Nasal cavity respiratory epithelium epithelial cell of viscerocranial mucosa (primary cell): ENCODE measurements at places on chromosomes 2 and 18. TPM values are rescaled to one million over a fixed set of nuclear protein-coding genes. Genes with fewer than 3 reads are reported as not detected.

MPP4 gene
- total RNA-seq: under 0.01 and 0.07 TPM in 2 replicates

TDRD15 gene
- total RNA-seq: not detected in 2 replicates

ING5 gene
- total RNA-seq: 30.1 and 39.6 TPM in 2 replicates

CAMKMT gene
- total RNA-seq: 8.3 and 8.9 TPM in 2 replicates

NT5C1B gene
- not detected in 2 replicates for total RNA-seq

MBD2 gene
- 37.3 and 61.9 TPM in 2 replicates for total RNA-seq

SPR gene
- total RNA-seq: 10.6 and 24.2 TPM in 2 replicates

SLC4A5 gene
- total RNA-seq: under 0.01 and 0.21 TPM in 2 replicates

ABCA12 gene
- 26.7 and 27.8 TPM in 2 replicates for total RNA-seq

CHAC2 gene
- 3.6 and 11.3 TPM in 2 replicates for total RNA-seq

KIF1A gene
- 0.07 TPM in 1 of 2 replicates, not detected in the other for total RNA-seq

SLC8A1 gene
- 4.4 and 7.2 TPM in 2 replicates for total RNA-seq

ZNF385B gene
- total RNA-seq: 0.34 TPM in 1 of 2 replicates, not detected in the other

CIDEA gene
- total RNA-seq: 0.07 and 5.5 TPM in 2 replicates

ATOH8 gene
- total RNA-seq: 0.07 TPM in 1 of 2 replicates, not detected in the other

UGT1A8 gene
- total RNA-seq: under 0.01 and 0.14 TPM in 2 replicates

ZFAND2B gene
- total RNA-seq: 23.3 and 62.2 TPM in 2 replicates

HSPE1 gene
- 82.8 and 85.1 TPM in 2 replicates for total RNA-seq

TMEM200C gene
- under 0.01 TPM in 1 of 2 replicates, not detected in the other for total RNA-seq

AKAIN1 gene
- not detected in 2 replicates for total RNA-seq

CHRNG gene
- total RNA-seq: not detected in 2 replicates

TNFAIP6 gene
- not detected in 2 replicates for total RNA-seq

NCKAP5 gene
- 0.68 and 5.2 TPM in 2 replicates for total RNA-seq

TOGARAM2 gene
- not detected in 2 replicates for total RNA-seq

NMUR1 gene
- total RNA-seq: not detected in 2 replicates

SMYD5 gene
- total RNA-seq: 20.2 and 28.8 TPM in 2 replicates

PLEK gene
- not detected in 2 replicates for total RNA-seq

PLA2R1 gene
- 2.7 and 10.0 TPM in 2 replicates for total RNA-seq

FN1 gene
- 112 and 4,076 TPM in 2 replicates for total RNA-seq

TGFA gene
- total RNA-seq: 144 and 191 TPM in 2 replicates

GALR1 gene
- total RNA-seq: not detected in 2 replicates

CNTNAP5 gene
- not detected in 2 replicates for total RNA-seq

B3GNT7 gene
- total RNA-seq: under 0.01 and 1.3 TPM in 2 replicates

ZNF521 gene
- total RNA-seq: 0.07 TPM in 1 of 2 replicates, not detected in the other

DLGAP1 gene
- total RNA-seq: under 0.01 TPM in 1 of 2 replicates, not detected in the other

SRSF7 gene
- 64.6 and 139 TPM in 2 replicates for total RNA-seq

TPO gene
- 0.07 TPM in 1 of 2 replicates, not detected in the other for total RNA-seq

POTEJ gene
- total RNA-seq: not detected in 2 replicates

TUBA4B gene
- total RNA-seq: not detected in 2 replicates

FBXO36 gene
- 1.9 and 5.1 TPM in 2 replicates for total RNA-seq

KRTCAP3 gene
- 13.3 and 13.9 TPM in 2 replicates for total RNA-seq

TWIST2 gene
- 1.1 and 4.8 TPM in 2 replicates for total RNA-seq

UGT1A3 gene
- total RNA-seq: 2.8 TPM in 1 of 2 replicates, not detected in the other

KCTD1 gene
- total RNA-seq: 14.4 and 56.5 TPM in 2 replicates

BMP10 gene
- total RNA-seq: not detected in 2 replicates

CNDP1 gene
- total RNA-seq: not detected in 2 replicates

SLC4A3 gene
- 1.7 and 6.9 TPM in 2 replicates for total RNA-seq

ACMSD gene
- not detected in 2 replicates for total RNA-seq

WDFY1 gene
- total RNA-seq: 98.1 and 102 TPM in 2 replicates

TFCP2L1 gene
- 6.8 and 20.7 TPM in 2 replicates for total RNA-seq

EVX2 gene
- total RNA-seq: not detected in 2 replicates

PAX8 gene
- total RNA-seq: under 0.01 and 1.1 TPM in 2 replicates

PPP1R1C gene
- total RNA-seq: 0.68 and 1.2 TPM in 2 replicates

G6PC2 gene
- not detected in 2 replicates for total RNA-seq

ANKRD30B gene
- not detected in 2 replicates for total RNA-seq

ZC3H6 gene
- 7.5 and 8.3 TPM in 2 replicates for total RNA-seq

DIS3L2 gene
- total RNA-seq: 9.6 and 23.0 TPM in 2 replicates

COQ10B gene
- total RNA-seq: 35.1 and 47.5 TPM in 2 replicates
